ENCODE measurements at places on chromosomes 1 and 21.

DNA sequence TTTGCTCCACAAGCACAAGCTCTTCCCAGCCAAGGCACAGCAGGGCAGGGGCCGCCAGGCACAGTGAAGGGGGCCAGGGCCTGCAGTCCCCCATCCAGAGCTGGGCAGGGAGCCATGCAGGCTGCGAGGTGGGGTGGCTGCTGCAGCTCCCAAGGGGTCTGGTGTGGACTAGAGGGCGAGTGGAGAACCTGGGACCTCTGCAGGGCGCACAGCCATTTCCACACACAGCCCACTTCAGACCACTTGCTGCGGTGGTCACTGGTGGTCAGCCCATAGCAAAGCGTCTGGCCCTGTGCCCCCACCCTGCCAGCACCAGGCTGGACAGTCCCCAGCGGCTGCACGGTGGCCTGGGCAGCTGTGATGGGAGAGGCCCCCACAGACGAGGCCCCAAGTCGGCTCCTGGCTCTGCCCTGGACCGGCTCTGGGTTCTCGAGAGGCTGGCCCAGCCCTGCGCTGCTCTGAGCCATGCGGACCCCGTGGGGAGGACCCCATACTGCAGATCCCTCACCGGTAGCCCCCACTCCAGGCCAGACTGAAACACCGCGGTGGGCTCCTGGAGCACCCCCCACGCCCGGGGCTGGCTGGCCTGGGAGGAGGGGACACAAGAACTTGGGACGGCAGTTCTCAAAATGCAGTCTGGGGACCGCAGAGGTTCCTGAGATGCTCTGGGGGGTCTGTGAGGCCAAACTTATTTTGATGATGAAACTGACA, 47.1 kb upstream of the COL6A2 start:
- DNase-seq, result no peak

GRCh38 chr1:77686796-77687518, 4.5 kb upstream of the ZZZ3 start:
- no peak for DNase-seq

GRCh38 chr1:54520631-54521321, 27.3 kb upstream of the ACOT11 start:
- no peak for DNase-seq

DNA sequence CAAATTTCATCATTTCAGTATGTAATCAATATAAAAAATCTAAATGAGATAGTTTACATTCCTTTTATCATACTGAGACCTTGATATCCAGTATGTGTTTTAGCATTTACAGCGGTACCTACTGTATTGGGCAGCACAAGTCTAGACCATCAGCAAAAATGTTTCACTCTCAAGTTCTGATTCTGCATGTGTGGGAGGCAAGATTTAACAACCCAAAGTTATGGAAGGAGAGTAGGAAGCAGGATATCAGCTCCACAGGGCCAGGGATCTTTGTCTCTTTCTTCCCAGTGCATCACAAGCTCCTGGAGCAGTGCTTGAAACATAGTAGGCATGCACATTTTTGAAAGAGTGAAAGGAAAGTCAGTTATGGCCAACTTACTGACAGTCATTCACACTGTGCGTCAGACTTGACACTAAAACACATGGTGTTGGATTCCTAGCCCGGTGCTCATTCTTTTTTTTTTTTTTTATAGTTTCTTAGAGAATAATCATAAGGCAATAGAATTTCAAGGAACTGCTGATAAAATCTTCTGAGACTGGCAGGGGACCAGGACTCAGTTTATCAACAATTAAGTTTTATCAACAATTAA, 6.1 kb downstream of the TENT5C start:
- DNase-seq, result no peak

GRCh38 chr21:31143036-31143435, 104.8 kb upstream of the KRTAP19-8 start:
- DNase-seq, result no peak

- DNase-seq, result no peak
These were observed 122.9 kb upstream of the KRTAP19-8 start for GRCh38 chr21:31161157-31161556.
